Urothelium cell line (cell line): ENCODE measurements at places on chromosomes 3 and 15.

DNA sequence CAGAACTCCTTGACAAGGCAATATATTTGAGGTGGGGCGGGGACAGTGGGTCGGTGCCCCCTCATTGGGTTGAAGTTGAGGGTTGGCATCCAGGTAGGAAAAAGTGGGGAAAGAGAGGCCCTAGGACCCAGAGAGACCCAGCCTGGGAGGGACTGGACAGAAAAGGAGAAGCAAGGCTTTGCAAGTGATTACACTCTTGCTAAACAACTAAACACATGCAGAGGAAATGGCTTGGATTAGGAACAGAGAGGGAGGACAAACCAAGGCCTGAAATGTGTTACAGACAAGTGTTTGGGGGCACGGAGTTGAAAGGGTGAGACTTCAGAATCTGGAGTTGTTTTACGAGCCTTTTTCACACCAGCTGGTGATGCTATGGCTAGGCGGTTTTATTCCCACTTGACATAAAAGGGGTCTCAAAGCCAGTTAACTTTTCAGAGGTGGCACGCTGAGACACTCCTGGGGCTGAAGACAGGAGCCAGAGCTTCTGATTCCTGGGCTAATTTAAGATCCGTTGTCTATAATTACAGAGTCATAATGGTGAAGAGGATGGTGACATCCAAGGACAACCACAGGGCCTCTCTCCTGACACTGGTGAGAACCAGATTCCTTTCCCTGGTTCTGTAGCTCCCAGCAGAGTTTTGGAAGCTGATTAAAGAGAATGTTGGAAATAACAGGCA lies 7.7 kb upstream of the KCTD6 start:
- no peak for DNase-seq

- no peak for DNase-seq
Observed at GRCh38 chr3:113285226-113285625, 73.9 kb downstream of the BOC start.

DNA sequence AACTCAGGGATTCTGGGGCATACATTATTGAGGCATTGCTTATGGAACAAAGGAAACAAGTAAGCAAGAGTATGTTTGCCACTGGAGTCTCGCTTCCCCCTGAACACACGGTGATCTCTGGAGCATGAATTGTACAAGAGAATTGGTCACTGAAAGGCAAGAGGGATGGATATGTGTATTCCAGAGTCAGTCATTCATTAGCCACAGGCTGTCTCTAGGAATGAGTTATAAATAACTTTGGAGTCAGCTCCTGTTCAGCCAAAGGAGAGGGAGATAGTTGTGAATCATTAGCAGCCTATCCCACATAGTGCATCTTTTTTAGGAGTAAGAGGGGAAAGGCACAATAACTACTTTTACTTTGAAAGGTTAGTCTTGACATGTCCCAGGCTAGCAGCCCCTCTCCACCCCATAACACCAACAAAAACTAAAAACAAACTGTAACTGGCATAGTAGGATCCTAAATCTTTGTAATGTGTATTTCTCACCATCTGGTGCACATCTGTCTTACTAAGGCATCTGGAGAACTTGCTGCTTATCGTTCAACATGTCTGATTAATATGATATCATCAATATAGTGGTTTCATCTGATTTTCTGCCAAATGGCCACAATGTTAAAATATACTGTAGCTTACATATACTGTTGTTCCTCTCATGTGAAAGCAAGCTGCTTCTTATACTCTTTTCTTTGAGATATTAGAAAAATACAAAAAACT lies 462.2 kb downstream of the GRM7 start:
- no peak for DNase-seq

DNA sequence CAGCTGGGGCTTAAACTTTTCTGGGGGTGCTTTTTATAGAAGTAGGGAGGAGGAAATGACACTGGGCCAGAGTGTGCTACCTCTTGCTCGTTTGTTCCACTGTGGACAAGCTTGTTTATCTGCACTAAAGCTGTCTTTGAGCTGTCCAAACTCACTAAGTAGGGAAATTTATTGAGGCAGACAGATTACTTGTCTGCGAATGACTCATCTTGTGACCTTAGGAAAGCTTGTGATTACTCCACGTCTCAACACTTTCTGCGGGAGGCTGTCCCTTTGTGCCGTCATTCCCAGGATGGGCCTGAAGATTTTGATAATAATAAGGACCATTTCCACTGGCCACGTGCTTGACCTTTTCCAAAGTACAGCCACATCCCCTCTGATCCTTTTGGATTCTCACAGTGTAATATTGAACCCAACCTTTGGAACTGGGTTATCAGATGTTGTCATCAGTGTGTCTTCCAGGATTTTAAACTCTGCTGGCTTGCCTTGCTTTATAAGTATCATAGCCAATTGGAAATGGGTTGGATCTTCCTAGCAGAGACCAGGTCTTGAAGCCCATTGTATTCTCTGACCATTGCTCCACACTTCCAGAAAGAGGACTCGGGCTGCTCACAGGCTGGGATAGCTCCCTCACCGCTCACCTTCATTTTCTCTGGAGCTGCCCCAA lies 84.7 kb downstream of the AGBL1 start:
- DNase-seq: peak; percentile 74

DNA sequence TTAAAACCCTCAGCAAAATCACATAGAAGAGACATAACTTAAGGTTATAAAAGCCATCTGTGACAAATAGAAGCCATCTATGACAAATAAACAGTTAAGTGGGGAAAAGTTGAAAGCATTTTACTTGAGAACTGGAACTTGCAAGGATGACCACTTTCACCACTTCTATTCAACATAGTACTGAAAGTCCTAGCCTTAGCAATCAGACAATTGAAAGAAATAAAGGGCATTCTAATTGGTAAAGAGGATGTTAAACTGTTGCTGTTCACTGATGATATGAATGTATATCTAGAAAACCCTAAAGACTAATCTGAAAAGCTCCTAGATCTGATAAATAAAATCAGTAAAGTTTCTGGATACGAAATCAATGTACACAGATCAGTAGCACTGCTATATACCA lies 186.9 kb upstream of the SATB1 start:
- no peak for DNase-seq

- DNase-seq: no peak
Observed at GRCh38 chr15:72502220-72502809, 28.2 kb downstream of the ARIH1 start.

GRCh38 chr3:125079675-125080045 lies 23.9 kb upstream of the HEG1 start:
- peak; percentile 55 for DNase-seq

DNA sequence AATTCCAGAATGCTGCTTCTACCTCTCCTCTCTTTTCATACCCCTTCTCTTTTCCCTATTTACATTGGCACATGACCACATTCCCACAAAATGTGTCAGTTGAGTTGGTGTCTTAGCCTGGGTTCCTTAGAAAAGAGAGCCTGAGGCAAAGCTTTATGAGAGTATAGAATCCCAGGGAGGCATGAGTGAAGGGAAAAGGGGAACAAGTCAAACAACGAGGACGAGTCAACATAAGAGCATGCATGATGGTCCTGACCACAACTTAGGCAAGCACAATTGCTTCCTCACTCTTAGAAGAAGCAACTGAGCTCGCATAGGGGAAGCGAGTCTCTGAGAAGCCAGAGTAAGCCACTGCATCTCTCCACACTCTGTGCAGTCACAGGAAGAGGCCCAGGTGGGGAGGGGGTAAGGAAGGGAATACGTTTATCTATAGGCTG lies 15.4 kb upstream of the ZNF774 start:
- DNase-seq: no peak

DNA sequence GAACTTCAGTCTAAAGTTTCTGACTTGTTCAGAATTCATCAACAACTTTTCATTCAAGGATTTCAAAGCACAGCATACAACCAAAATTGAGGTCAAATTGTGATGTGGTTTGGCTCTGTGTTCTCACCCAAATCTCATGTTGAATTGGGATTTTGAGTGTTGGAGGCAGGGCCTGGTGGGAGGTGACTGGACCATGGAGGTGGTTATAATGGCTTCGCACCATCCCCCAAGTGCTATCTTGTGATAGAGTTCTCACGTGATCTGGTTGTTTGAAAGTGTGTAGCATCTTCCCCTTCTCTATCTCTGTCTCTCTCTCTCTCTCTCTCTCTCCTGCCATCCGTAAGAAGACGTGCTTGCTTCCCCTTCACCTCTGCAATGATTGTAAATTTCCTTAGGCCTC lies 19.6 kb upstream of the SUCLG2 start:
- DNase-seq: no peak

GRCh38 chr3:23665741-23666140 lies 140.0 kb upstream of the UBE2E1 start:
- no peak for DNase-seq

GRCh38 chr3:7871003-7871560 lies 630.5 kb upstream of the LMCD1 start:
- no peak for DNase-seq

- no peak for DNase-seq
Observed at GRCh38 chr3:73520931-73521461, 103.7 kb downstream of the PDZRN3 start.
